Activated CD4-positive, CD25-positive, alpha-beta regulatory T cell treated with anti-CD3 and anti-CD28 coated beads, Interleukin-2, amount 50 U/mL, for 16 hours (primary cell): ENCODE measurements at places on chromosomes 1 and 21.

DNA sequence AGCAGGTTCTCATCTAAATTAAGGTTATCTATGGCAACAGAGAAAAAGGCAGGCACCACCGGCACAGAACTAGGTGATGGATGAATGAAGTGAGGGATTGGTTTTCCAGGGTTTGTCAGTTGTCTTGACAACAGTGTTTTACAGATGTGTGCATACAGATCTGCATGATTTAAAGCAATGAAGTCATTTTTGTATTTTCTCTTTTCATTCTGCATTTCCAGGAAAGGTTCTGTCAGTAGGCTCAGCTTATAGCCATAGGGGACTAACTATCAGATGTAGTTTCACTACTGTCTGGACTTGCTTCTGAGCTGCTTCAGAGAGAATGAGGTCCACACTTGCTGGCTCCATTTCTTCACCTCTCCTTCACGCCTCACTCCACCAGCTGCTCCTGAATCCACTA, 98.2 kb upstream of the LMO4 start:
- no peak for DNase-seq

- DNase-seq: no peak
These were observed 20.6 kb downstream of the PYHIN1 start for GRCh38 chr1:158951956-158952355.

DNA sequence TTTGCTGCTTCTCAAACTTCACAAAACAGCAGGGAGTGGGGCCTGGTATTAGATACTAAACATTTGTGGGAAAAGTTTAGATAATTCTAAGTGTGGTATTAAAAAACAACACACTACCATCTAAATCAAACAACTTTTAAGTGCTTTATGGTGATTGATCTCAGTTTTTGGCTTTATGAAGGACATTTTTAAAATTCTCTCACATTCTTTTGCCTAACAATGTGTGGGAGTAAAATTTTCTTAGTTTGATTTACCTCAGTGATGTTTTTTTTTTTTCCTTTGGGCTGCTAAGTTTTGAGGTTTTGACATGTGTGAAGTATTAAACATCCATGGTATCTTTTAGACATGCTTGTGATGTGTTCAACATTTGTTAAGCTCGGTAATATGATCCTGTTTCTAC, 116.2 kb downstream of the DISP1 start:
- no peak for DNase-seq

DNA sequence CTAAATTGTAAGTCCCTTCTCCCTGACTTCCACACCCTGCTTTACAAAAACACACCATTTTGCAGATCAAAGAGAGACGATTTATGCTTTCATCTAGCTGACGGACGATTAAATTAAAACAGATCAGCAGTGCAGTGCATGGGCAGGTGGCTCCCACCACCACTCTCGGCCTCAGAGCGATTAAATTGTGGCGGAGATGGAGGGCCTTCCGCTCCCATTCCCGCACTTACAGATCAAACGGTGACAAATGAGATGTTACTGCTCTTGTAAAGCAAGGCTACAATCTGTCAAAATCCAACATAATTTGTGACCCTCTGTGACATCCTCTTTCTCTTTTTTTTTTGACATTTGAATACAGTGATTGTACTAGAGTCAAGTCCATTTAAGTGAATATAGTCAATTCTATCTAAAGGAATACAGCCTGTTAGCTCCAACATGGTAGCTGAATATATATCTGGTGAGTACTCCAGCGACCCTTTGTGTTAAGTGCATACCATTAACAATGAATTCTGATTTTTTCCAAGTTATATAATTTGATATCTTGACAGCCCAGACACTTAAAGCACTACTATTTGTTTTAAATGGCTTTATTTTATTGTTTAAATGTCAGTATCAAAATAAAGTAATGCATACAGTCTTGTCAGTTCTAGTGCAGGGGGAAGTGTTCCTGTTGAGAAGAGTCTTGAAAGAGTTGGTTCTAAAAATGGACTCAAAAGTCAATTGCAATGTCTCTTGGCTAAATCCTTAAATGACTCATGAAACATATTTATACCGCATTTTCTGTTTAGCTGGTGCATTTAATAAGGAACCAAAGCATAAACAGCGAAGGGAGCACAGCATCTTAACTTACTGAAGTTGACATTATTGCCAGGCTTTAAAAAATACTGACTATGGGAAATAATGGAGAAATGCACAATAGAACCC, 109.0 kb downstream of the ESRRG start:
- no peak for DNase-seq

GRCh38 chr1:43472087-43472462, 18.3 kb upstream of the HYI start:
- DNase-seq: no peak

- DNase-seq: no peak
These were observed 45.6 kb upstream of the JAK1 start for GRCh38 chr1:65011983-65012382.
